ENCODE measurements at places on chromosomes 13 and 19.

DNA sequence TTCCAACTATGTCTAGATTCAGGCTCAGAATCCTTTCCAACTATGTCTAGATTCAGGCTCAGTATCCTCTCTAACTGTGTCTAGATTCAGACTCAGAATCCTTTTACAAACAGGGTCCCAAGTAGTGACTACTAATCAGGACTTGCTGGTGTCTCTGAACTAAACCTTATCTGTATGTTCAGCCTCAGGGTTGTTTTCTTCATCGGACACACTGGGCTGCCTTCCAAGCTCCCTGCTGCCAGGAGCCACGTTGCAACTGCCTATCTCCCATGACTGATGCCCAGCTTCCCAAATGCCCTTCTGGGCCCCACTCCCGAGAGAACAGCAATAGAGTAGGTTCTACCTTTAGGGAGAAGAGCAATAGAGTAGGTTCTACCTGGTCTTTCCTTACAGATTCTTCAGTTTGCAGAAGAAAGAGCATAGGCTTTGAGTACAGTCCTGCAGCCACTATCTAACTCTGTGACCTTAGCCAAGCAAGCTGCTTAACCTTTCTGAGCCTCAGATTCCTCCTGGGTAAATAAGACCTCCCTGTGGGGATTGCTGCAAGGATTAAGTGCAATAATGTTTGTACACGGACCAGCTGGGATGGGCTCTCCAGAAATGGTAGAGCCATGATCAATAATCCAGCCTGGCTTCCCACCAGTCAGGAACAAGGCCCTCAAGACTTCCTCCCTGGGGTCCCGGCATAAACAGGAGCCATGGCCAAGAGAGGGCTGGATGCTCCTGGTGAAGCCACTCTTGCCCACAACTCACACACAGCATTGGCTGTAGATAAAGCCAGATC, 61.5 kb downstream of the ZIC5 start:
- no peak for DNase-seq

DNA sequence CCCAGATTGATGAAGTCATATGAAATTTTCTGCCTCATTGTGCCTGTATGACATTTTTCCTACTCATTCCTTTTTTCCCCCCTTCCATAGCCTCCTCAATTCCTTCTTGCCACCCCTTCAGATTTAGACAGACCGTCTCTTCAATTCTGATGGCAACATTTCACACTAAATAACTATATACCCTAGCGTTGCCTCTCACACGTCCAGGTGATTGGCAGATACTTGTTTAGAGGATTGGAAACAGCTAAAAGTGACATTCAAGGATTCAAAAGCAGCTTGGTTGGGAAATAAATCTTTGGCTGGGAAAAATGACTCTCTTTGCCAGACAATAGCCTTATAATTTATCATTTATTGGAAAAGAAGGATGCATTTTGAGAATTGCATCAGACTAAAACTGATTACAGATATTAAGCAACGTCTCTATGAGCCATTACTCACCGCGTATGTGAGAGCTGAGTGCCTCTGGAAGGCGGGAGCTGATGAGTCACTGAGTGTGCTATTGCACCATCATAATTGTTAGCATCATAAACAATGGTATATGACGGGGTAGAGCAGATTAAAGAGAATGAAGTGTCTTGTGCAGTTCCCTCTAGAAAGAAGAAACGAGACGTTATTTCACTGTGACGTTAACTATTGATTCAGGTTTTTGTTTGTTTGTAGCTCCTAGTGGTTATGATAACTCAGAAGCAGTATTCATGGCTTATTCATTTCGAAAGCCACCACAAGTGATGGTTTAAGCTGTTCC, 61.1 kb upstream of the FAM216B start:
- DNase-seq, result no peak

DNA sequence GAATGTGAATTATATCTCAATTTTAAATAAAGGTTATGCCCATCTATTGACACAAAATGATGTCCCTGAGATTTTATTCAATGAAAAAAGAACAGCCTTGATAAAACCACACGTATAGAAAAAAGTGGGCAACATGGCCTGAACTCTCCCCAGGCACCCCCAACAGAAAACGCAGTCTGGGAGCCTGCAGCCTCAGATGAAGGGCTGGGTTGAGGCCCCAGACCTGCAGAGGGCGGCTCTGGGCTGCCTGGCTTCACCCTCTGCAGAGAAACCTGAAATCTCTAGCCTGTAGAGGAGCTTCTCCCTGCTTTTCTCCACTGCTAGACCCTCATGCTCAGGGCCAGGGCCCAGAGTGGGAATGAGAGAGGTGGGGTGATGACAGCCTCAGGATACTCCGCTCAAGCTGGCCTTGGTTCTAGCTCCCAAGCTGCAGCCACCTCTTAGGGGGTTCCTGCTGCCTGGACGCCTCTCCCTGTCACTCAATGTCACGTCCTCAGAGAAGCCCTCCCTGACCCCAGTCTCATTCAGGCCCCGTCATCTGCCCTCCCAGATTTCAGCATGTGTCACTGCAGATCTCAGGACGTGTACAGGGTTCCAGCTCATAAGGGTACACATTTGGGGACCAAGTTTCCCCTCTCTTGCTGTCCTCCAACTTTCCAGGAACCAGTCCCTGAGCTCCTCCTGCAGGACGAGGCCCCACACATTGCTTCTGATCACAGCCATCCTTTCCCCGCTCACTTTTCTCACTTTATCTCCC, 1.8 kb downstream of the MBD3 start:
- DNase-seq, result peak; percentile 53

DNA sequence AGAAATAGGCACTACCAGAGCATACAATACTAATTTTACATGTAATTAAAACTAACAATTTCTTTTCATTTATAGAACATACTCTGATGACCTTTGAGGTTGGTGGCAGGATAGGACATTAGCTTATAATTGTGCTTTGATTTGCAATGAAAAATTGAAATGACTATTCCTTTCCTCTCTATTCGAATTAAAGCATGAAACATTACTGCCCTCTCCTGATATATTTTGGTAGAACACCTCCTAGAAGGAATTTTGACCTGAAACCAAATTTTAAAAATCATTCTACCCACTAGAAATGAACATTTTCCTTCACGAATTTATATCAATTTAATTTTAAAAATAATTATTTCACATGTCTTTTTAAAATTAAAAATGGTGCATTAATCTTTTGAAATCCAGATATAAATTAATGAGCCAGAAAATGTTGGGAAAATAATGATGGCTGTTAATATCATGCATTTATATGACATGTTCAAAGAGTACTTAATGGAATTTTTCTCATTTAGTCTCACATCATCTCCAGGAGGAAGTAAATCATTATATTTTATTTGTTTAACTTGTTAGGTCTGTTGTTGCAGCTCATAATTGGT, 556.3 kb upstream of the ARGLU1 start:
- DNase-seq, result peak; percentile 44

- no peak for DNase-seq
Observed at GRCh38 chr13:21549633-21550032, 54.3 kb downstream of the MICU2 start.

DNA sequence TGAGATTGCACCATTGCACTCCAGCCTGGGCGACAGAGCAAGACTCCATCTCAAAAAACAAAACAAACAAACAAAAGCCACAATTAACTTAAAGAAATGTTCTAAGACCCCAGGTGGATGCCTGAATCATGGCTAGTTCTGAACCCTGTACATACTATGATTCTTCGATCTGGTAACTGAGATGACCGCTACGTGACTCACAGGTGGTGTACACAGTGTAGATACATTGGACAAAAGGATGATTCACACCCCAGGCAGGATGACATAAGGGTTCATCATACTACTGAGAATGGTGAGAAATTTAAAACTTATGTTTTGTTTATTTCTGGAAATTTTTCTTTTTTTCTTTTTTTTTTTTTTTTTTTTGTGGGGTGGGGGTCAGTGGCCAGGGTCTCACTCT, 6.5 kb downstream of the ZNF426 start:
- DNase-seq, result no peak

DNA sequence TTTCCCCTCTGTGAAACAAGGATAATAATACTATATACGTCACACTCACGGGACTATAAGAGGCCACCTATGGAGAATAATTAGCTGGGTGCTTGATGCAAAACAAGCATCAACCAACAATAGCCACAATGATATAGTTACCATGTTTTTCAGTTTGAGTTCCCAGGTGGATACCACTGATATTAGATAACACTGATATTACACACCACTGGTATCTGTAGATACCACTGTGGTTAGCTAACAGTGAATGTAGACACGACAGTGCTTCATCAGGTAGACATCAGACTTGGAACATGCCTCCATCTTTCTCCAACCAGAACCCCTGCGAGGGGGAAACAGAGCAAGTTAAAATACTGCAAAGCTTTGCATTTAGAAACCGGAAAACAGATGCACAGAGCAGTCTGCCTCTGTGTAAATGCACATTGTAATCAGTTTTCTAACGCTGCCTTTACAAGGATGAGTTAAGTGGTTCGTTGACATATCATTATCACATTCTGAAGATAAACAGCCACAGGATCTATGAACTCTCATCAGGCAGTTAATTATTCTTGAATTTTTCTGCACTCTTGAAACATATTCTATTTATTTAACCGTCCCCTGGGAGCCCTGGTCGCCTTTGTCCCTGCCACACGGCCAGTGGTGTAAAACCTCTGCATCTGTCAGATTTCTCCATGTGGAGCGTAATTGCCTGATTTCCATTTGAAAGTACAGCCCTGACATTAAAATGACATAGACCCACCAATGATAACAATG, 80.7 kb downstream of the RNASEH2B start:
- DNase-seq, result no peak

Measured in Kasumi-1 (cell line).